ENCODE measurements at places on chromosomes 6 and 20. TPM values are rescaled to one million over a fixed set of nuclear protein-coding genes. Genes with fewer than 3 reads are reported as not detected.
A peak's percentile ranks its signal among the peaks of the same experiment; 100 is the strongest.

Gene PRRT1
- polyA plus RNA-seq = 5.3 TPM

Gene NOTCH4
- 8.1 TPM for polyA plus RNA-seq

Gene NR2E1
- not detected for polyA plus RNA-seq

DNA sequence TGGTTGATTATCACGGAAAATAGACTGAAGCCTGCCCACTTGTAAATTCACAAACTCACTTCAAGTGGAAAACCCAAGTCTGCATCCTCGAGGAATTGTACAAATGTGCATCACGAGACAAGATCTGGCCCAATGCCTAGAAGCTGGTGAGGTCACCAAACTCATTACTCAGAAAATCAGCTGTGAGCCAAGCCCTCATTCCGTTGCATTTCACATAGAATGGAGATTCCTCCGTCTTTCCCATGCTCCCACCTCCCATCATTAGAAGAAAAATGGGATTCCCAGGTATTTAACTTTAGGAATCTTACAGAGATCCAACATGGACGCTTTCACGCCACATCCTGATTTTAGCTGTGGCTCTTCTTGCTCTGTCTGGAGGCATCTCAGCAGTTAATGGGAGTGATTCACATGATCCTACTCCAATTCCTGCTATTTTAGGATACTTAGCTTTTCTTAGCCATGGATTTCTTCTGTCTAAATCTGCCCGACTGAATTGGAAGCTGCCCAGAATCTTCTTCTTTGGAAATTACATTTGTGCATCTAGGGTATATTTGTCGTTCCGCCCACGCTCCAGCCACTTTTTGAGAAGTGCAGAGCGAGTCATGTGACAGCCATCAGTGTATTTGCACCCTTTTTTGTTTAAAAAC lies 68.7 kb upstream of the STMND1 start:
- DNase-seq = peak; percentile 59

DNA sequence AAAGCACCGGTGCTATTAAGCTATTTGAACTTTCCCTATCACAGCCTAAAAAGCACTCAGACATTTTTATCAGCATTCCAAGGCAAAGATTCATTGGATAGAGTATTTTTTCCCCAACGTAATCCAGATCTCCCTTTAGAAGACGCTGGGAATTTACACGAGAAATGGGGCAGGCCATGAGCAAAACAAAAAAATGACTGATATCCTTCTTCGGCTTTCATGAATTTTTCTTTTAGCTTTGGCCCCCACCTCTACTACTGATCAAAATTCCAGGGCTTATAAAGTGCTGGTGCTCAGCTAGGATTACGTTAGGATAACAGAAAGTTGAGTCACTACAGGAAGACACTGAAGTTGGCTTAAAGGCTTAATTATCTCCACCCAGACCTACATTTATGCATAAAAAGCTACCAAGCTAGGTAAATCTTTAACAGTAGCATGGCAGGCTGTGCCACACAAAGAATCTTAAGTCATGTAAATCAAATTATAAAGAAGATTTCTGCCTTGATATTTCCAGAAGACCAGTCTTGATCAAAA lies 418.5 kb upstream of the BTBD3 start:
- no peak for DNase-seq

DNA sequence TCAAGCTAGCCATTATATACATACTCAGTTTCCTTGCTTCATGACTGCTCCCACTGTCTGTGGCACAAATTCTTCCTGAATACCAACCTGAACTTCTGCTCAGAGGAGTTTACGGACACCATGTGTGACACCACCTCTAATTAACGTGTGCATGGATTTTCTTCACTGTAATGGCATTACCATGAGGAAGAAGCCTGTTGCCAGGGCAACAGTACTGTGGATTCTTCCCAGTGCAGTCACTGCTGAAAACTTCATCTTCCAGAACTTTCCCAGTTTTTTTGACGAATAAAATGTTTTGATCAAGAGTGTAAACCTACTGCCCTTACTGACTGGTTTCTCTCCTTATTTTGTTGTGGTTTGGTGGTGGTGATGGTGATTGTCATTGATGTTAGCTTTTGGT lies 444.3 kb upstream of the NRSN1 start:
- no peak for DNase-seq

DNA sequence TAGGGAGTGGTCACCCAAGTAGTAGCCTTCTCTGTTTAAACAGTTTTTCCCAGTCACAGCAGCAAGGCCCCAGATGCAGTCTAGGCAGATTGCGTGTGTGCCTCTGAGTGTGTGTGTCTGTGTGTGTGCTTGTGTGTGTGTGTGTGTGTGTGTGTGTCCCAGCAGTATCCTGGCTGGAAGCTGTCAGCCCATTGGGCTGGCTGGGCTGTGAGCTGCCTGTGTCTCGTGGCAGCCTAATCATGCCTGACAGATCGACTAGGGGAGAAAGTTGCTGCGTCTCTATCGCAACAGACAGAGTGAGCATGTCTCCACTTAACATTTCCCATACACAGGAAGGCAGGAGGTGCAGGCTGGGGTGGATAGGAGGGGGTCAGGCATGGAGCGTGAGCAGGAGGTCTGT lies 42.9 kb upstream of the LRFN2 start:
- DNase-seq = peak; percentile 50

DNA sequence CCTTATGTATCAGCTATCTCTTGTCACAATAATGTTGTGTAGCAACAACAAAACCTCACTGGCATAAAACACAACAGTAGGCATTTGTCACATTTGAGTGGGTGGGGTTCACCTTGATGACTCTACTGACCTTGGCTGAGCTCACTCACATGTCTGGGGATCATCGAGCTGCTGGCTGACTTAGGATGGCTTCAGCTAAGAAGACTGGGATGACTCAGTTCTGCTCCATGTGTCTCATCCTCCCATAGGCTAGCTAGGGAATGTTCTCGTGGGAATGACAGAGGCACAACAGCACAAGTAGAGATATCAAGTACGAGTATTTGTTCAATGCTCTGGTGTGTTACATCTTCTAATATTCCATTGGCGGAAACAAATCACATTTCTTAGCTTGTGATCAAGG lies 167.9 kb downstream of the PLCB1 start:
- no peak for DNase-seq

- no peak for DNase-seq
Observed at GRCh38 chr6:20141931-20142330, 70.3 kb downstream of the MBOAT1 start.
